Brain (organoid and tissue), 16 donors: ENCODE measurements at places on chromosomes 4 and X. TPM values are rescaled to one million over a fixed set of nuclear protein-coding genes. Genes with fewer than 3 reads are reported as not detected.

Gene MEPE
- not detected for polyA plus RNA-seq

Gene CT45A1
- polyA plus RNA-seq: not detected

Gene SLC34A2
- not detected for polyA plus RNA-seq

Gene PDGFRA
- polyA plus RNA-seq: 4.7 TPM

Gene CENPVL2
- not detected for polyA plus RNA-seq

Gene NAP1L3
- polyA plus RNA-seq: 19.1 TPM

Gene HTATSF1
- 63.3 TPM for polyA plus RNA-seq

Gene LEF1
- 6.8 TPM for polyA plus RNA-seq

Gene BMX
- polyA plus RNA-seq: 0.29 TPM

Gene HNRNPH2
- polyA plus RNA-seq: 55.2 TPM

Gene HCFC1
- polyA plus RNA-seq: 81.4 TPM

Gene PDCL2
- polyA plus RNA-seq: not detected

Gene OPRPN
- polyA plus RNA-seq: not detected

Gene MAMLD1
- 3.4 TPM for polyA plus RNA-seq

Gene ASMT
- not detected for polyA plus RNA-seq

Gene MAGEB16
- polyA plus RNA-seq: not detected

Gene INTU
- 0.78 TPM for polyA plus RNA-seq

Gene DUSP21
- not detected for polyA plus RNA-seq

Gene RTL3
- polyA plus RNA-seq: not detected

Gene POU3F4
- 0.44 TPM for polyA plus RNA-seq

Gene EMD
- polyA plus RNA-seq: 111 TPM

Gene ZNF518B
- 10.7 TPM for polyA plus RNA-seq

Gene SPANXA2
- not detected for polyA plus RNA-seq

Gene WAS
- polyA plus RNA-seq: 2.9 TPM

Gene FOXP3
- 0.73 TPM for polyA plus RNA-seq

Gene QRFPR
- polyA plus RNA-seq: 1.9 TPM

Gene ETDB
- polyA plus RNA-seq: not detected

Gene TCEAL2
- polyA plus RNA-seq: 163 TPM

Gene AR
- 0.51 TPM for polyA plus RNA-seq

Gene HHIP
- 5.3 TPM for polyA plus RNA-seq

Gene SPANXA1
- polyA plus RNA-seq: not detected

Gene ASB5
- not detected for polyA plus RNA-seq

Gene CT45A10
- polyA plus RNA-seq: not detected

Gene SHROOM4
- polyA plus RNA-seq: 4.6 TPM

Gene RTL5
- polyA plus RNA-seq: 38.0 TPM

Gene SHISA3
- polyA plus RNA-seq: 0.37 TPM

Gene SLC49A3
- polyA plus RNA-seq: 1.0 TPM

Gene ALAS2
- polyA plus RNA-seq: 0.90 TPM
